ENCODE measurements at places on chromosomes 3 and 15.

DNA sequence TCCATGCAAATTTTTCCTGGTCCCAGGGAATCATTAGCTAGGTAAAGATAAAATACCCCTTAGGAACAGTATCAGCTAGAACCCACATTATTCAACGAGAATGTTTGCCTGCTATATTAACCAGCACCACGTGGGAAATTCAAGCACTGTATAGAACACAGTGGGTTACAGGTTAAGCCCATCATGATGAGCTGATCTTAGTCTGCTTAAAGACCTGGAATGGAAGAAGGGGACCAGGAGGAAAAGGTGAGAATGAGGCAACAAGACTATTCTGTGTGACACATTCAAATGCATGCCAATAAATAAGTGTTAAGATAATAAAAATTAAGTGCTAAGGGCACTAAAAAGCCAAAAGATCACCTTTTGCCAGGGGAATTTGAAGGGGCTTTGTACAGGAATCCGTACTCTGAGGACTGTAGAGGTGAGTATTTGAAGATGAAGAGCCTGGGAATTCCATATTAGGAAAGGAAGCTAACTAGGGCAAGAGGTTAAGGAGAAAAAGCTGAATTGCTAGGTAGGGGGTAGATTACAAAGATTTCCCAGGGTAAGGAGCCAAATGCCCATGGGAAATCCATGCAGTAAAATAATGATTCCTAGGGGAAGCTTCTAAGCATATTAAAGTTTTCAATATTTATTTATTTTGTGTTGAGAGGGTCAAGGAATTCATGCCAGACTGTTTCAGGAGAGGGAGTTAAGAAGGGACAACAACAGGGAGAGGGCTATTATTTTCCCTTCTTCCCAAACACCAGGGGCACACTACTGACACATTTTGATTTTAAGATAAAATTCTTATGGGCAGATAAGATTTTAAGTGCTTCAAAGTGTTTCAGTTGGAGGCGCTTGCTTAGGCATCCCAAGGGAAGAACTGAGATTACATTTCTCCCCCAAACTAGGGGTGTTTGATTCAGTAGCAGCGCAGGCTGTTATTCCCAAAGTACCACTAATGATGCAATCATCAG, 2.3 kb upstream of the MED12L start:
- DNase-seq = no peak

DNA sequence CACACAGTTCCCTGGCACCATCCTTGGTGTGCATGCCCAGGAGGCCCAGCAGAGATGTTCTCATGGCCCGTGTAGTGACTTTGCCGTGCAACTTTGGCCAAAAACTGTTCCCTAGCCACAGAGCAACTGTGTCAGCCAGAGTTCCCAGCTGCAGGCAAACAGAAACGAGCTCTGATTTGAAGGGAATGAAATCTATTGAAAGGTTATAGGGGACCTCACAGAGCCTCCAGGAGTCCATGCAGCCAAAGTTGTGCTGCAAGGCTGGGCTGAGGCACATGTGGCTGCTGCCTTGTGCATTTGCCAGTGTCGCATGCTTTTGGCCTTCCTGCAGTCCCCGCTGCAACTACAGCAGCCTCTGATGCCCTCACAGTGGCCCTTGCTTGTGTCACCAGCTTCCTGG, 70.5 kb downstream of the PLXNA1 start:
- no peak for DNase-seq

- DNase-seq = no peak
These were observed 12.1 kb downstream of the IQGAP1 start for GRCh38 chr15:90400005-90400758.

- DNase-seq = peak; percentile 16
These were observed at the start of gene CHRNA7 for GRCh38 chr15:32029862-32030781. Gene CHRNA7 (plus strand): TSS chr15:32030515. CDS start chr15:32030595, 80 bp downstream.

DNA sequence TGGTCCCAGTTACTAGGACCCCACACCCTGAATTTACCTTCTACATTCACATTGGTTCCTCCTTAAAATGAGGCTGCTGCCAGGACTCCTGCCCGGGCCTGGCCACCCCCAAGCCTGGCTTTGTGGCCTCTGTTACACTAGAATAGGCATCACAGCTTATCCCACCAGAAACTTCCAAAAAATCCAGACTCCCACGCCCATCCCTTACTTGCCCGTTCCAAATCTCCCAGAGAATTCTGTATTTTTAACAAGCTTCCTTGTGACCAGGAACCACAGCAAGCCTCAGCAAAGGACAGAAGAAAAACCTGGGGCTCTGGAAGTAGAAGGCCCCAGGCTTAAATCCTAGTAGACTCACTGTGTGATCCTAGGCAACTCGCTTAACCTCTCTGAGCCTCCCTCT, 36.0 kb upstream of the SLC6A1 start:
- no peak for DNase-seq

- DNase-seq = no peak
These were observed 139.7 kb upstream of the CMC1 start for GRCh38 chr3:28101705-28102104.

DNA sequence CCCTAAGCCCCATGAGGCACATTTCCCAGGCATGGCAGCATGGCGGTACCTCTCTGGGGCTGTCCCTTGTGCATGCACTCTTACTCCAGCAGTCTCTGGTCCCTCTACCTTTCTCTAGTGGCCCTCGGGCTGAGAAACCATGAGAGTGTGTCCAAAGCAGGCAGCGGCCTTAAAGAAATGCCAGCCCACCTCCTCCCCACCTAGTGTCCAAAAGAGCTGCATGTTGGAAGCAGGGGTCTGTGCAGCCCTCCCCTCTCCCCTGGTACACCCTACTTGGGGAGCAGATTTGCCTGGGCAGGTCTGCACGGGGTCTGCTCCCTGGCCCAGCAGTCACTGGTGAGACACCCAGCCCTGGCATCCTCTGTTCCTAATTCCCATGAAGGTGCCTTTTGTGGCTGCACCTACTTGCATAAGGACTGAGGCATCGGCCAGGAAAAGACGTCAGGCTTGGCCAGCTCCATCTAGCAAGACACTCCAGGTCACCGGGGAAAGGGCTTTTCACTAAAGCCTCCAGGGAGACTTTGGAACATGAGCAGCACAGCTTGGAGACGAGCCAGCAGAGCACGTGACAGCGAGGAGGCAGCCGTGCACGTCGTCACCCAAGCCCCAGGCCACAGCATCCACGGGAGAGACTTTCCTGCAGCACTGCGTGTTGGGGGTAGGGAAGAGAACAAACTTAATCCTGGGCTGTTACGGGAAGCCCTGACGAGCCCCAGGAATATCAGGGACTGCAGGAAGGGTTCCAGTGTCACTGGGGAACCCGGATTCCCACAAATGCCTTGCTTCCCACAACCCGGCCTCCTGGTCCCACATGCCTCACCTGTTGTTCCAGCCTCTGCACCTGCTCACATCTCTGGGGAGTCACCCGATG, 38.8 kb downstream of the TM2D3 start:
- DNase-seq = no peak

DNA sequence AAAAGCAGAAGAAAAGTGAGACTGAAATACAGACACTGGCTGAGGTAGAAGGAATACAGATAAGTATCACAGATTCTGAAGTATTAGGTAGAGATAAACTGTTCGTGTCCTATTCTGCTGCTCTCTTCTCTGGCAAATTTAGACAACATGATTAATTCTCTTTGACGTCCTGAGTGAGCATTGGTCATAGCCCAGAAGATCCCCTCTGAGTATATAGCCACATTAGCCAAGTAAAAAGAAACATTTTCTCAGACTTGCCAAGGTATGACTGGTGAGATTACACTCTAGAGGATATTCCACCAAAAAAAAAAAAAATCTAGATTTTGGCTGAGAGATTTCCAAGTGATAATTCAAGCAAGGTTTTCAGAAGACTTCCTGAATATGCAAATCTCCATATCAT, 111.4 kb upstream of the ALCAM start:
- DNase-seq = no peak

DNA sequence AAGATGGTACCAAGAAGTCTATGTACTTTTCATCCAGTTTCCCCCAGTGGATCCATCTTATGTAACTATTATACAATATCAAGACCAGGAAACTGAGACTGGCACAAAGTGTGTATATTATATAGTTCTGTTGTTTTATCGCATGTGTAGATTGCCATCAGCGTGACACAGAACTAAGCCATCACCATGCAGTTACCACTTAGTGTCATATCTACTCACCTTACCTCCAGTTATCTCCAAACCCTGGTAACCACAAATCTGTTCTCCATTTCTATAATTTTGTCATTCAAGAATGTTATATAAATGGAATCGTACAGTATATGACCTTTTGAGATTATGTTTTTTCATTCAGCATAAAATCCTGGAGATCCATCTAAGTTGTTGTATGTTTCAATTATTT, 23.1 kb downstream of the IFT122 start:
- no peak for DNase-seq

DNA sequence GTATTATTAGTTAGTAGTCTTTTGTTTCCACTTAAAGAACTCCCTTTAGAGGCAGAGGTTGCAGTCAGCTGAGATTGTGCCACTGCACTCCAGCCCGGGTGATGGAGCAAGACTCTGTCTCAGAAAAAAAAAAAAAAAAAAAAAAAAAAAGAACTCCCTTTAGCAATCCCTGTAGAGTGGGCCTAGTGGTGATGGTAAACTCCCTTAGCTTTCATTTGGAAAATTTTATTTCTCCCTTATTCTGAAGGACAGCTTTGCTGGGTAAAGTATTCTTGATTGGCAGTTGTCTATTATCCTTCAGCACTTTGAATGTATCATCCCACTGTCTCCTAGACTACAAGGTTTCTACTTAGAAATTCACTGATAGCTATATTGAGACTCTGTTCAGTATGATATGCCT, 46.0 kb downstream of the RPL39L start:
- no peak for DNase-seq

DNA sequence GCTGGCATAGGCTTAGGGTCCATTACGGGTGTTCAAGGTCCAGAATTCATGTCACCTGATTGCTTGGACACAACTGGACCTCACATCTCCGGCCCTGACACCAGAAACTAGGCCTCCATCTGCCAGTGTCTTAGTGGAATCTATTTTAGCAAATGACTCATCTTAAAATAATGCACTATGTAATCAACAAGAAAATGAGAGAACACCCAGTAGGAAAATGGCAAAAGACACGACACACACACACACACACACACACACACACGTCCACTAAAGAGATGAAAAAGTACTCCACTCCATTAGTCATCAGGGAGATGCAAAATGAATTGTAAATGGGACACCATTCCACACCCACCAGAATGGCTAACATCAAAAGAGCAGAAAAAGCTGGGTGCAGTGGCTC, 11.2 kb downstream of the APBA2 start:
- DNase-seq = no peak

GRCh38 chr3:144270100-144270499, 298.5 kb downstream of the DIPK2A start:
- DNase-seq = no peak
